Stimulated activated CD8-positive, alpha-beta memory T cell treated with anti-CD3 and anti-CD28 coated beads, Interleukin-7, amount 100 ng/mL, for 48 hours (primary cell): ENCODE measurements at places on chromosomes 6 and 20.
A peak's percentile ranks its signal among the peaks of the same experiment; 100 is the strongest.

DNA sequence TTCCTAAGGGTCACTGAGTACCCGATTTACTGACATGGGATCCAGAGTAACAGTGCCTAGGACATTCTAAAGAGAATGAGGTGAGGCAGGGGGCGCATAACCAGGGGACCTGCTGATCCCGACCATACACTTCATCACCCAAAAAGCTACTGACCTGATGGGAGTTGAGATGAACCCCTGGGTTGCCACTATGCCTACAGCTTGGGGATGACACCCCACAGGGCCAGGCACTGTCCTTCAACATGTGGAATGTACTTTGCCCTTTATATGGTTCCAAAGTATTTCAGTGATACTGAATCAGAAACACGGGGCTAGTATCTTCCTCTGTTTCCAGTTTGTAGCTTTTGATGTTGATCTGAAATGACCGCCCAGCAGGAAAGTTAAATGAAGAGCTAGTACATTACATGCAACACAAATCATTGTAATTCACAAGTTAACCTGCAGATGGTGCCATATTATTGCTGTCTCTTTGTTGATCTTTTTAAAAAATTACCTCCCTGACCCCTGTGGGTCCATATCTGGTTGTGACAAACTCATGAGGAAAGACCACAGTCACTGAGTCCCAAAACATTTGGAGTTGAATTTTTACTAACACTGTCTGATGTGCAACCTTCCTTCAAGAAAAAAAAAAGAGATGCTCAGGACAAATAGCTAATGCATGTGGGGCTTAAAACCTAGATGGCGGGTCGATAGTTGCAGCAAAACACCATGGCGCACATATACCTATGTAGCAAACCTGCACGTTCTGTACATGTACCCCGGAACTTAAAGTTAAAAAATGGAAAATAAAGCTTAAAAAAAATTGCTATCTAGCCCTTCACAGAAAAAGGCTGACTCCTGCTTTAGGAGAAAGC is 42.7 kb upstream of the GCNT2 start:
- no peak for DNase-seq

DNA sequence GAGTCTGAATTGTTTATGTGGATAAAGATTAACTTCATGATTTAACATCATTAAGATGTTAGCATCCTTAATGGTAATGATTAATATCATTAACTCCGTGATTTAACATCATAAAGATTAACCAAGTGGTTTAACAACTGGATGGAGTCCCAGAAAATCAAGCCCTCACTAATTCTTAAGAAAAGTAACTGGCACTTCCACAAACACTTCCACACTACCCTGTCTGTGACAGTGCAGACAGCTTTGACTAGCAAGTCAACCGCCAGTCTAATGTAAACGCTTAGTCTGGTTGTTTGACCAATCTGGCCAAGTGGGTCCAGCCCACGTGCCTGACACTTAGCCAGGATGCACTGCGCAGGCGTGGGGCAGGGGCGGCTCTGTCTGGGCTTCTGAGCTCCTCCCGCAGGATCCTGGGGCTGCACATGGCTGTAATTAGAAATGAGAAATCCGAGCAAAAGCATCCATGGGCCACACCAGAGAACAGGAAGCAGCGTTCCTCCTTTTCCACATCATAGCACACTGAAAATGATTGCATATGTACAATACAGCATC is 424.2 kb downstream of the FOXA2 start:
- no peak for DNase-seq

DNA sequence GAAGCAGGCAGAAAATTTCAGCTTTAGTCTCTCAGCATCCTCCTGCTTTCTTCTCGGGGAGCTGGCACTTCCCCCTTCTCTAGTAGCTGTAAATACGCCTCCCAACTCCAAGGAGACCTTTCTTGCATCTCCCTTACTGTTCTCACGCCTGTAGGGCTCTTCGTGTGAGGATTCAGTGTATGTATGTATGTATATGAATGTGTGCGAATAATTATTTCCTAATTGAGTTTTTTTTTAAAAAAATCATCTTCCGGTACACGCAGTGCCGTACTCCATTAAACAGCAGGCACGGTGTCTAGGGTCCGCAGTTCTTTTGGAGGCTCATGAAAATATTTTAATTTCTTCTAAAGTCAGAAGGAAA is 85.4 kb downstream of the HFE start:
- DNase-seq: no peak

DNA sequence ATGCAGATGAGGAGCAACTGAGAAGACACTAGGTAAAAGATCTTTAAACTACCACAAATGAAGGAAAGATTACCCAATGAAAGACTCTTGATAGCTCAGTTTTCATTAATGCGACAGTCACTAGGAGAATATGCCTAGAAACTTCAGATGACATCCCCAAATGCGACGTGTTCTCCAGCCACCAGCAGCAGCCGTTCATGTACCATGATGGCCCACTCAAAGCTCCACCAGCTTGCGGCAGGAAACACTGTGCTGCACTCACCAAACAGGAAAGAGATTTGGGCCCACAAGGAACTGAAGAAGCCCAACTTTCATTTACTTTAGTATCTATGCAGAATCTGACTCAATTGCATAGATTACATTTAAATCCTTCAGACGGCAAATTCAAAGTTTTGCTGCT is 7.5 kb downstream of the DIDO1 start:
- DNase-seq: no peak

- DNase-seq: no peak
Measured at GRCh38 chr6:69097948-69098347, 462.9 kb downstream of the ADGRB3 start.

- DNase-seq: no peak
Measured at GRCh38 chr6:124742971-124743370, 219.3 kb upstream of the RNF217 start.

GRCh38 chr20:52081066-52081465 is 110.5 kb downstream of the ZFP64 start:
- no peak for DNase-seq

DNA sequence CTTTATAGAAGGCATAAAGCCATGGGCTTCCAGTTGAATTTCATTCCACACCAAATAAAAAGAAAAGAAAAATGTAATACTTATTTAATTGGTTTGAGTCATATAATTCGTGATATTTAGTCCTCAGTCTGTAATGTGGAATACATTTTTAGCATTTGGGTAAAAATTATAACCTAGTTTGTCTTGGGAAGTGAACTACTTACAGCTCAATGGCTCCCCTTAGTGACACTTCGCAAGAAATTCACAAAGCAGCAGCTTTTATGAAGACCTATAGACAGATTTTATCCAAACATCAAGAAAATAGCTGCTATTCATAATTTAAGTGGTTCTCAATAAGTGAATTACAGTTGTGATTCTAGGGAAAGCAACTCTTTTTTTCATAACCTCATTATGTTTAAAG is 72.1 kb downstream of the RSPO3 start:
- DNase-seq: no peak

- DNase-seq: no peak
Measured at GRCh38 chr6:81997090-81997926, 244.8 kb upstream of the TENT5A start.

GRCh38 chr6:160174681-160175080 is 53.1 kb downstream of the SLC22A1 start:
- no peak for DNase-seq

DNA sequence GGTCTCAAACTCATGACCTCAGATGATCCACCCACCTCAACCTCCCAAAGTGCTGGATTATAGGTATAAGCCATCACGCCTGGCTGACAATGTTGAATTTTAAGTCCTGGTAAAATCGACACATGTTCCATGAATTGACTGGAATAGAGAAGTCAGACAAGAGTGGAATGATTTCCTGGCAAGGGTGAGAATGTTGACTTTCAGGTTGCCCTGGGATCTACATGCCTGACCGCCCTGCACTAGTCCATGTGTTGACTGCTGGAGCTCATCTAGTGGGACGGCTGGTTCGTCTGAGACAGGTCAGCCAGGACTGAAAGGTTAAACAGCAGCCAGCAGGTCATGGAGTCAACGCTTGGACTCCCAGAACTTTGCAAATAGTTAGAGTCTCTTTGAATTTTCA is 88.8 kb downstream of the SASH1 start:
- DNase-seq: no peak

- DNase-seq: no peak
Measured at GRCh38 chr6:134063121-134063965, 10.9 kb upstream of the SLC2A12 start.

DNA sequence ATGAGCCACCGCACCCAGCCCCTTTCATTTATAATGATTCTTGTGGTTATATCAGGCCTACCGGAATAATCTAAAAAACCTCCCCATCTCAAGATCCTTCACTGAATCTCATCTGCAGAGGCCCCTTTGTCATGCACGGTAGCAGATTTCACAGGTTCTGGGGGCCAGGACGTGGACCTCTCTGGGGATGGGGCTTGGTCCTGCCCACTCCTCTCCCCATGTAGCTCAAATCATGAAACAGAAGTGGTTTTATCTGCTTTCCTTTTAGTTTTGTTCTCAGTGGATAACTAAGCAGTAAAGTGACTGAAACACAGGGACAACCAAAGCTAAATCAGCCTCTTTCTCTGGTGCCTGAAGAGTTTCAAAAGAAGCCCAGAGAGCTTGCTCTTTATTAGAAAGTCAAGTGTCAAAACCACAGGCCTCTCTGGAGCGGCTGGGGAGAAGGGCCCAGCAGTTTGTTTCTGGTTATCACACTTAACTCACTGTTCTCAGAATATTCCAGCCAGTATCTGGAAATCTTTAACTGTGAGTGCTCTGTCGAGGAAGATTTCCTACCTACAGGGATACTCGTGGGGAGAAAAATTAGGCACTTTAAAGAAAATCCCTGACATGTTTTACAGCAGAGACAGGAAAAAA is 60.6 kb upstream of the FAM184A start:
- no peak for DNase-seq

DNA sequence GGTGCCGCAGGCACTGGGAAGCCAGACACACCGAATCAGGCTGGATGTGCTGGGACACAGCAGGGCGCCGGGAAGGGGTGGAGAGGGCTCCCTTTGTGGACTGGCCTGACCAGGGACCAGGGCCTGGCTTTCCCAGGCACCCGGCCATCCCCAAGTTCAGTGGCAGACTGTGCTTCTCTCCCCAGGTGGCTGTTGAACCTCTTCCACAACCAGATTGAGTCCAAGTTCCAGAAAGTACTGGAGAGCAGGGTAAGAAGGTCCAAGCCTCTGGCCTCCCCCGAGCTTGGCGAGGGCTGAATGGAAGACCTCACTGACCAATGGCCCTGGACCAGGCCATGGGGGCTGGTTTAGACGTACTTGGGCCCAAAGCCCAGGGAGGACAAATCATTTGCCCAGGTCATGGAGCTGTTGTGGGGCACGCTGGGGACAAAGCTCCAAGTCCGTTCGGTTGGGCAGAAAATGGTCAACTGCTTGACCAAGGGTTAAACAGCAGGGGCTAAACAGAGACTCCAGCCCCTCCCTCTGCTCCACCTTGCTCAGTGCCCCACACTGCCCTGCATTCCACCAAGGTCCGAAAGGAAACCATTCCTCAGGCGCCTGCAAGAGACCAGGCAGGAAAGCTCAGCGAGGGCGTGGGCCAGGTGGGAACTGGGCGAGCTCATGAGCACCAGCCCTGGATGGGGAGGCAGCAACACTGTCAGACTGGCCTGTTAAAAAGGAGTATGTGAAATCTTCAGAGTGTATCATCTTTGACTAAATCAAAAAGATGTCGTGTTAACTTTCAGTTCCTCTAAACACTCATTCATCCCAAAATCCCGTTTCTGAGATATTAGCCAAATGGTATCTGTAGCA is 9.1 kb downstream of the LBP start:
- DNase-seq: no peak

- DNase-seq: no peak
Measured at GRCh38 chr20:56859801-56860261, 230.7 kb downstream of the TFAP2C start.

DNA sequence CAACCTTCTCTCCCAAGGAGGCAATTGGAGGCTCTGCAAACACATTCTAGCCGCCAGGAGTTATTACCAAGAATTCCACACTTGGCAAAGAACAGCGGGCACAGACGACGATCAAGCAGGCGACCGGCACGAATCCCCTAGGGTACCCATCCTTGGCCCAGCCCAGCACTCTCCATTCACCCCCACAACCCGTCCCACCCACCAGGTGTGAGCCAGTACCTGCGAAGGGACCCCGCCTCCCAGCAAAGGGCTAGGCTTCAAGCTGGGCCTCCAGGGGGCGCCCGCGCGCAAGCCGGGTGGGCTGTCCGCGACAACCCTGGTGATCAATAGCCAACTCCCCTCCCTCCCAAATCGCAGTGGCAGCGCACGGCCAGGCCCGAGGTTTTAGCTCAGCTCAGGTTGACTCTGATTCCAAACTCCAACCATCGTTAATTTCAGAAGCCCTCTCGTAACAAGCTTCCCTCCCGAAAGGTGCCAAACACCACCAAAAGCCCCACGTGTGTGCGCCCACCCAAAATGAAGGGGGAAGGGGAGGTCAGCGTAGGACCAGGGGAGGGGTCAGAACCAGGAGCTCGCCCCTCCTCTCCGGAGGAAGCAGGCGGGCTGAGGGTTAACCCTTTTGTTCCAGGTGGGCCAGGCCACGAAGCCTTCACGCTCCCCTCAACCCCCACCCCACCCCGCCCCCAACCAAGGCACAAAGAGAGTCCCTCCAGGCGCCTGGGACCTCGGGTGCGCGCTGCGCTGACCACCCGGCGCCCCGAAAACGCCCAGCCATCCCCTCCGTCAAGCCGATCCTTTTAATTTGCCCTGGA is 2.1 kb downstream of the SALL4 start:
- peak; percentile 42 for DNase-seq

GRCh38 chr6:73766040-73766439 is 70.0 kb downstream of the CD109 start:
- DNase-seq: no peak

GRCh38 chr6:390914-391558 is 516 bp upstream of the IRF4 start:
- no peak for DNase-seq

DNA sequence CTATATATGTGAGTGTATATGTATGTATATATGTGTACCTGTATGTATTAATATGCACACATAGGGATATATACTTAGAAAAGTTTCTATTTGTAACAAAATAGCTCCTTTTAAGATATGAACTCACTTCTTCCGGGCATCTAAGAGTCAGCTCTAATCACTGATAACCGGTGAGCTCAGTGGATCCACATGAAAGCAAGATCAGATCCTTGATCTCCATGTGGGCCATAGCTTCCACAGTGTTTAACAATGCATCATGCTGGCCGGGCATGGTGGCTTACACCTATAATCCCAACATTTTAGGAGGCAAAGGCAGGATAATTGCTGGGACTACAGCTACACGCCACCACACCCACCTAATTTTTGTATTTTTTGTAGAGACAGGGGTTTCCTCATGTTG is 52.6 kb downstream of the ECT2L start:
- no peak for DNase-seq

- DNase-seq: no peak
Measured at GRCh38 chr6:121826156-121826810, 390.8 kb downstream of the GJA1 start.

GRCh38 chr20:13111249-13111911 is 102.6 kb downstream of the SPTLC3 start:
- no peak for DNase-seq

GRCh38 chr20:10078403-10078802 is 43.6 kb downstream of the ANKEF1 start:
- no peak for DNase-seq

DNA sequence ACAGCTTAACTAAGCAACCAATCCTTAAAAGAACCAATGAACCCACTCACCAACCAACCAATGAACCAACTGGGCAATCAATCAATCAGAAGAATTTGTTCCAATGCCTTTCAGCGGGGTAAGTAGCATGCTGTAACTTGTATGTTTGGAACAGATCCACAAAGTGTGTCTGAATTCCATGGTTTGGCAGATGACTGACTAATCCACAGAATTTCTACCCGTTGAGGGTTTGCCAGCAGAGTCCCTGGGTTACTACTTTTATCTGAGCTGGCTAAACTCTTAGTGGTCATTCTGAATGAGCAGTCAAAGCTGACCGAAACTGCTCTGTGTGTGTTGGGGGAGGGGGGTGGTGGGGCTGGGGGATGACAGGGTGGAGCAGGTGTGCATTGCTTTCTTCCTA is 125.0 kb upstream of the JAG1 start:
- DNase-seq: no peak
